NCI-H69 (cell line): ENCODE measurements at places on chromosomes 7 and 10.

DNA sequence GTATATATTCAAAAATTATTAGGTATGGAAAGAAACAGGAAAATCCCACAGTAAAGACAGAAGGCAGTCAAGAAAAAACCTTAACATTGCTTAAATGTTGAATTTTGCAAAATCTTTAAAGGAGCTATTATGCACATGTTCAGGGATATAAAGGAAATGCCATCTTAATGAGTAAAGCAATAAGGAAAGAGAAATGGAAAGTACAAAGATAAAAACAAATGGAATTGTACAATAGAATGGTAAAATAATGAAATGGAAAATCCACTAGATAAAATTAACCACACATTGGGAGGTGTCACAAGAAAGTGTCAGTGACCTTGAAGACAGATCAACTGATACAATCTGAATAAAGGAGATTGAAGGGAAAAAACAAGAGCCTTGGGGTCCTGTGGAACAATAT, 82.0 kb downstream of the KIF20B start:
- DNase-seq: no peak

- peak; percentile 86 for DNase-seq
Observed at GRCh38 chr7:108114117-108114841, 15.9 kb downstream of the LAMB4 start.

GRCh38 chr10:50152792-50153272, 85.1 kb downstream of the WASHC2A start:
- DNase-seq: peak; percentile 25

DNA sequence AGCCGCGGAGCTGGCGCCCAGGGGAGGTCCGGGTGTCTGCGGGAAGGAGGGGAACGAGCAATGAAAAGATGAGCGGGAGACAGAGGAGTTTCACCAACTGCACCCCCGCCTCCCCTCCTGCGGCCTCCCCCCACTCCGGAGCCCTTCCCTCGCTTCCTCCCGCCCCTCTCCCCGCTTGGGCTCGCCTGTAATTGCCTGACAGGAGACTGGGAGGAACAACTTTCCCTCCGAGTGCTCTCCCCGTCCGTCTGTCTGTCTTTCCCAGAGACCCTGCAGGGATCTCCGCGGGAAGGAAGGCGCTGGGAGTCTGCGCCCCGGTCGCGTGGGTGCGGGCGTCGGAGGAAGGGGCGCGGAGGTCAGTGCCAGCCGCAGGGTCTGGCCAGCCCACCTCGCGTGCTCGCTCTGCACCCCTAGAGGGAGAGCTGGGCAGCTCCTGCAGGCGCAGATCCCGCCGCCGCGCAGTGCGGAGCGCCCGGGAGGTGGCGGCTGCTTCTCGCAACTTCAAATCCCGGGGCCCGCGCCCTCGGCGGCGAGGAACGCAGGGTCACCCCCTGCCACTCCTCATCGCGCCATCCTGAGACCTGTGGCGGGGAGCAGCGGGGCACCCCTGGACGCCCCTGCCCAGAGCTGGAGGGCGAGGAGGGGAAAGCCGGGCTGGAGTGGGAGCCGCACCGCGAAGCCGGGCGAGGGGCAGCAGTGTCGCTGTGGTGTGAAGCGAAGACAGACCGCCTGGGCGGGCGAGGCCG, 511 bp upstream of the NRP1 start:
- DNase-seq: peak; percentile 77

- peak; percentile 35 for DNase-seq
Observed at GRCh38 chr7:97145068-97145467, 27.6 kb downstream of the SDHAF3 start.

DNA sequence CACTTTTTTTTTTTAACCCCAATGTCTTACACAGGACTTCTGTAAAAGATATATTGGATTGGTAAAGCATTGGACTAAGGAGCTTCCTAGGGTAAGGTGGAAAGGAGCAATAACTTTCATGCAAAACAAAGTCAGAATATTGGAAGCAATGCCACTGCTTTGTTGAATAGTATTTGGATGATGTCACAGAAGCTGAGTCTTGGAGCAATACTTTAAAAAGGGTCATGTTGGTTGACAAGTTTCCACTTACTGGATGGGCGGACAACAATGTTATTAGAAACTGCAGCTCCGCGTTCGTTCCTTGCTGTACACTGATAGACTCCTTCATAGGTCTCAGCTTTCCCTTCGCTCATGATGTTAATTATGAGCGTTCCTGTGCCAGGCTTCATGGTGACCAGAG, 101.9 kb upstream of the LAMB4 start:
- DNase-seq: no peak

DNA sequence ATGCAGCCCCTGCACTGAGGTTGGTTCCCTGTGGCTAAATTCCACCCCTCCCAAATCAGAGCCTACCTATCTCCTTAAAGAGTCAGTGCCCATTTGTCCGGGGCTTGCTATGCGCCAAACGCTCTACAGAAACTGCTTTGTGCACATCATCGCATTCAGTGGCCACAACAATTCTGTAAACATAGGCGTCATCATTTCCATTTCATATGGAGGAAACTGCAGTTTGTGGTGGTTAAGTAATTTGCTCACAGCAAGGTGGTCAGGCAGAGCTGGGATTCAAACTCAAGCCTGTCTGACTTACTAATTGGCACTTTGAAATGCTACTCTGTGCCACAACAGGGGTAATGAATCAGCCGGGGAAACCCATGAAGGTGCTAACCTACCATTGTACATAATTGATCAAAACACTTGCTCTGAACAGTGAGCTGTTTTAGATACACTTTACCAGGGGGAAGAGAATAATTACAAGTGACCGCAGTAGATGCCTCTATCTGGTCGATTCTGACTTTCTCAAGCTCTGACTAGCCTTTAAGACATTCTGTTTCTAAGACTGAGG, 775.5 kb downstream of the LRMDA start:
- DNase-seq: peak; percentile 6

GRCh38 chr7:100799037-100799896, 28.1 kb downstream of the EPHB4 start:
- DNase-seq: peak; percentile 82

- DNase-seq: no peak
Observed at GRCh38 chr10:124160943-124161582, 67.7 kb upstream of the CHST15 start.

DNA sequence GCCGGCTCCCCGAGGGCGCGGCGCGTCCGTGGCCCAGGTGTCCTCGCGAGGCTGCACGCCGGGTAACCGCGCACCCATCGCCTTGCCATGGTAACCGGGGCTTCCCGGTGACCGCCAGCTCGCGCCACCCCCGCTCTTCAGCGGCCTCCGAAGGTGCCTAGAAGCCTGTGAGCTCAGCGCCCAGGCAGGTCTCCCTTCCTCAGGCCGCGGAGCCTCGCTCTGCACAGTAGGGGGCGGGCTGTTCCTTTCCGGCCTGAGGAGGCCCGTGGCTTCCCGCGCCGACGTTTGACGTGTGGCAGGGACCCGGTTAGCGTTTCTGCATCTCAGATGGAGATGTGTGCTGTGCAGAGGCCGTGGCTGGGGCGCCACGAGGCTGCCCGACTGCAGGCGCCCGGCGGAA, 117.1 kb downstream of the DYNC2I1 start:
- DNase-seq: no peak

GRCh38 chr10:97736403-97736901, 476 bp upstream of the ZFYVE27 start:
- no peak for DNase-seq

DNA sequence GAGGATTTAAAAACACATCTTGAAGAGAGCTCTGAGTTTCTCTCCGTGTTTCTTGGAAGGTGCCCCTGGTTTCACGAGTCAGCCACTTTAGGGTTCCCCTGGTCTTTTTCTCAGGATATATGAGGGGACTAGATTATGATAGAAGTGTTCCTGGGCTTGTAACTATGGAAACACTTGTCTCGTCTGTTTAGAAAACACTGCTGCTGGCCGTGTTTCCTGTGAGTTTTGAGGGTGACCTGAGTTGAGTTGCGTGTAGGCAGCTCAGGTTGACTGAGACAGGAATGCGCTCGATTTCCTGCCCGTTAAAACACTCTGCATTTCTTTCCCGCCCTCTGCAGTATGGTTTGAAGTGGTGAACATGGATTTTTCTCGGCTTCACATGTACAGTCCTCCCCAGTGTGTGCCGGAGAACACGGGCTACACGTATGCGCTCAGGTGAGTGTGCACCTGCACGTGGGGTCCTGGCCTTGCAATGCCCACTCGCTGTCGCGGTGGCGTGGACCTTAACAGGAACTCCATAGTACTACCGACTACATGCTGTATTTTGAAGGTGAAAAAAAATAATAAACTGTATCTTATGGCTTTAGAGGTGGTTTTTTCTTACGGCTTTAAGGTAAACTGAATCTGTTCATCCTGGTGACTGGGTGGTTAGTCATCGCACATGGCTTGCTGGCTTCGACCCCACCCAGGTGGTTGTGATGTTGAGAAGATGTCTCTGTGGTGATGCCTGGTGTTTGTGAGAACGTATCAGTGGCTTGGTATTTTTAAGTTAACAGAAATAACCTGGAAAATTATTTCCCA, at the start of gene SUN1:
TSS of gene SUN1 (plus strand) at position 310 of the 801 bp plus-strand sequence. CDS start at position 359, 49 bp downstream.
- DNase-seq: no peak

GRCh38 chr7:93799750-93800357, 90.7 kb downstream of the TFPI2 start:
- DNase-seq: peak; percentile 37

DNA sequence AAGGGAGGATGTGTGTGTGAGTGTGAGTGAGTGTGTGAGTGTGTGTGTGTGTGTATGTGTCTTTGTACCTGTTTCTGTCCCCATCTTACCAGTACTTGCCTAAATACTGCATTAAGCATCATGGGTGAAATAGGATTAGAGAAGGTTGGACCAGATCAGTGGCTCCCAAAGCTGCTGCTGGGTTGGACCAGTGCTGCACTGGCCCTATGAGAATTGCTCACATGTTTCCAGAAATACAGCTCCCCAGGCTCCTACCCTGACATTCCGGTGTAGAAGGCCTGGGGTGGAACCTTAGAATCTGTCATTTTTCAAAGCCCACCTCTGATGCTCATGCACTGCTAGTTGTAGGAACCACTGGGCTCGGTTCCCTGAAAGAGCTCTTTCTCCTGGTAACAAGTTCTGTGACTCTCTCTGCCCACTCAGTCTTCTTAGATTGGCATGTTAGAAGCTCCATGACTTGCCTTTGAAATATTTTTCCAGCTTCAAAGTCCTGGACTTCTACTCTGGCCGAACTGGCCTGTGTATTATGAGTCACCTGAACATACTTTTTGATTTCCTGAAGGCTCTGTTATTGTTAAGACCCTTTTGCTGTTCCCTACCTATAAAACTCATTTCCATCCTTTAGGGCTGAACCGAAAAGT, 224.7 kb downstream of the CUX1 start:
- no peak for DNase-seq

- no peak for DNase-seq
Observed at GRCh38 chr10:123966896-123967231, 75.3 kb upstream of the CPXM2 start.

- DNase-seq: no peak
Observed at GRCh38 chr10:62916141-62916603, 100.0 kb upstream of the EGR2 start.

DNA sequence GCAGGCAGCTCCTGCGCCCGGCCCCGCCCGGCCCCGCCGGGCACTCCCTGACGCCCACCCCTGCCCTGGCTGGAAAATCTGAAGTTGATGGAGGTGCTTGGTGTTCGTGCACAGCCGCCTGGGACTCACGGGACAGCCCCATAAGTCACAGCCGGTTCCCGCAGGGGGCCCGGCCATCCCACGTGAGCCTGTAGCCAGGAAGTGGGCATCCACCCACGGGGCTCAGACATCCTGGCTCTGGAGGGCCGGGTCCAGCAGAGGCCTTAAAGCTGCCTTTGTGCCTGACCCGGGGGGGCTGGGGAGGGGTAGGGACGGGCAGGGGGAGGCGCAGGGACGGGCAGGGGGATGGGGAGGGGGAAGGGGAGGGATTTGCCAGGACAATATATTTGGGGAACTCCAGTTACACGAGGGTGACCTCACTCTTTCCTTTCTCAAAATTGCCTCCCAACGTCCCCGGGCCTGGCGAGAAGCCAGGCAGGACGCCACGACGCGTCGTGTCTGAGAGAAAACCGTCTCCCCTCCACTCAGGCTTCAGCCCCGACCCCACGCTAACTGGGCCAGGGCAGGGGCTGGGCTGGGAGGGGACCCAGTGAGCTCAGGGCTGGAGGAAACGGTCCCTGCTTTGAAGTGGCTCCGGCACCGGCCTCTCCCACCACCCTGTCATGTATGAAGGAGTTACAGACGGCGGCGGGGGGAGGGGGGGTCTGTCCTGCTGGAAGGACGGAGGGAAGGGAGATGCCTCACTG, 82.1 kb upstream of the PDGFA start:
- DNase-seq: peak; percentile 43

- no peak for DNase-seq
Observed at GRCh38 chr10:47372726-47373125, 11.4 kb downstream of the ZNF488 start.

DNA sequence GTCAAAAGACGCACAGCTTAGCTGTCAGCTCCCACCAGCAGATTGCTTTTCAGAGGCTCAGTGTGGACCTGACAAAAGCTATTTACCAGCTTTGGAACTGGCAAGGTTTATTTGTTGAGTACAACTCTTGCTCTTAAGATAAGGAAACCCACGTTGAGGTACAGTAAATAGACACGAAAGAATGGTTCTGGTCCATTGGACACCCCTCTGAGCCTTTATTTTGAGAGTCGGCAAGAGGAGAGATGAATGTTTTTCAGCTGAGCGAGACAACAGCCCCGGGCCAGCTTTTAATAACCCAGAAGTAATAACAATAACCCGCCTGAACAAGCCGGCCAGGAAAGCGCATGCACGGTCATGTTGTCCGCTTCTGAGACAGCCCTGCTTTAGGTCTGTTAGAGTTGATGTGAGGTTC, 49.0 kb downstream of the WNT2 start:
- peak; percentile 67 for DNase-seq

- no peak for DNase-seq
Observed at GRCh38 chr10:43794181-43794815, 145.6 kb upstream of the ZNF32 start.

GRCh38 chr10:118216571-118217170, 125.5 kb downstream of the FAM204A start:
- no peak for DNase-seq

DNA sequence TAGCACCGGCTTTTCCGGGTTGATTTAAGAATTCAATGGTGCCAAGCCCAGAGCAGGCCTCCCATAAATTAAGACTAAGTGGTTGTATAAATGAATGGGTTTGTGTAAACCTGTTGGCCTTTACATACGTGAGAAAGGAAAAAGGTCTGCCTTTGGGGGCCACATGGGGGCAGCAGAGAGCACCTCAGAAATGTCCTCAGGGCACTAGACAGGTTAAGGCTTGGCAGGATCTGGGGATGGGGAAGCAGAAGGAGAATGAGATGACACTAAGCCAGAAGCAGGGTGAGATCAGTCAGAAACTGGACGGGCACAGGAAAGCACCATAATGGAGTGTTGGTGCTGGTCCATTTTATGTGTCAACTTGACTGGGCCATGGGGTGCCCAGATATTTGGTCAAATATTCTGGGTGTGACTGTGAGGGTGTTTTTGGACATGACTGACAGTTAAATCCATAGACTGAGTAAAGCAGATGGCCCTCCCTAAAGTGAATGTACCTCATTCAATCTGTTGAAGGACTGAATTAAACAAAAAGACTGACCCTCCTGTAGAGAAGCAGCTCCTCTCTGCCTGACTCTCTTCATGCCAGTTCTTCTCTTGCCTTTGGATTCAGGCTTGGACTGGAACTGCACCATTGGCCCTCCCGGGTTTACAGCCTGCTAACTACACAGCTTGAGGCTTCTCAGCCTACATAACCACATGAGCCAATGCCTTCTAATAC, 58.9 kb downstream of the FRMPD2 start:
- peak; percentile 72 for DNase-seq

GRCh38 chr10:71816421-71816851, 34.6 kb downstream of the PSAP start:
- no peak for DNase-seq

- DNase-seq: no peak
Observed at GRCh38 chr10:114854906-114855305, 33.3 kb downstream of the FHIP2A start.

- DNase-seq: peak; percentile 21
Observed at GRCh38 chr10:43403911-43404703, 4.9 kb downstream of the HNRNPF start.

GRCh38 chr7:68470836-68471435, 1127.3 kb upstream of the AUTS2 start:
- peak; percentile 72 for DNase-seq
